Activated T-cell treated with anti-CD3 and anti-CD28 coated beads for 1 hour (primary cell): ENCODE measurements at places on chromosomes 11 and 22.

DNA sequence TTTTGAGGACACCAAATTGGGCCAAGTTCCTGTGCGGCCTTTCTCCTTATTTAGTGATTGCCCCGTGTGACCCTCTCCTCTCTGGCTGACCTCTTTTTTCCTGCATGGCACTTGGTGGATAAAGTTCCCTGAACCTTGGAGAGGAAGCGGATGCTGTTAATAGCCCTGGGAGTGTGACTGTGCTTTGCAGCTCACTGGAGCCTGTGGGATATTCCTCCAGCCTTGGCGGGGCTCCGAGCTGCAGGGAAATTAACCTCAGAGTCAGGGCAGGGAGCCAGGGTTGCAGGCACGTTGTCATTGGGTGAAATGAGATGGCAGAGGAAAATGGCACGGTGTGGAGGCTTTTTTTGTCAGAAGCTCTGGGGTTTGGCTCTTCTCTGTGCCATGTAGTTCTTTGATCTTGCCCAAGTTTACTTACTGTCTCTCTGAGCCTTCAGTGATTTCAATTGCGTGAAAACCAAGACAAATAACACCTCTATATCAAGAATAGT lies 965 bp downstream of the OR9Q1 start:
- DNase-seq, result no peak

DNA sequence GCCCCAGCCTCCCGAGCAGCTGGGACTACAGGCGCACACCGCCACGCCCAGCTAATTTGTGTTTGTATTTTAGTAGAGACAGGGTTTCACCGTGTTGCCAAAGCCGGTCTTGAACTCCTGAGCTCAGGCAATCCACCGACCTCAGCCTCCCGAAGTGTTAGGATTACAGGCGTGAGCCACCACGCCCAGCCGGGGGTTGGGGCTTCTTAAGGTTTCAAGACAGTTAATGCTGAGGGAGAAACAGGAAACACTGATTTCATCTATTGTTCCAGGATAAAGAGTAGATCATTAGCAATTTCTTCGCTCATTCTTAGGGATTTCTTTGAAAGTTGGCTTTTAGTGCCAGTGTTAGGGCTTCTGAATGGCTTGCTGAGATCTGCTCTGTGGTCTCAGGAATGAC lies 21.2 kb upstream of the CLMP start:
- DNase-seq, result no peak

- DNase-seq, result no peak
Measured at GRCh38 chr11:14582793-14583192, 60.8 kb upstream of the PDE3B start.

DNA sequence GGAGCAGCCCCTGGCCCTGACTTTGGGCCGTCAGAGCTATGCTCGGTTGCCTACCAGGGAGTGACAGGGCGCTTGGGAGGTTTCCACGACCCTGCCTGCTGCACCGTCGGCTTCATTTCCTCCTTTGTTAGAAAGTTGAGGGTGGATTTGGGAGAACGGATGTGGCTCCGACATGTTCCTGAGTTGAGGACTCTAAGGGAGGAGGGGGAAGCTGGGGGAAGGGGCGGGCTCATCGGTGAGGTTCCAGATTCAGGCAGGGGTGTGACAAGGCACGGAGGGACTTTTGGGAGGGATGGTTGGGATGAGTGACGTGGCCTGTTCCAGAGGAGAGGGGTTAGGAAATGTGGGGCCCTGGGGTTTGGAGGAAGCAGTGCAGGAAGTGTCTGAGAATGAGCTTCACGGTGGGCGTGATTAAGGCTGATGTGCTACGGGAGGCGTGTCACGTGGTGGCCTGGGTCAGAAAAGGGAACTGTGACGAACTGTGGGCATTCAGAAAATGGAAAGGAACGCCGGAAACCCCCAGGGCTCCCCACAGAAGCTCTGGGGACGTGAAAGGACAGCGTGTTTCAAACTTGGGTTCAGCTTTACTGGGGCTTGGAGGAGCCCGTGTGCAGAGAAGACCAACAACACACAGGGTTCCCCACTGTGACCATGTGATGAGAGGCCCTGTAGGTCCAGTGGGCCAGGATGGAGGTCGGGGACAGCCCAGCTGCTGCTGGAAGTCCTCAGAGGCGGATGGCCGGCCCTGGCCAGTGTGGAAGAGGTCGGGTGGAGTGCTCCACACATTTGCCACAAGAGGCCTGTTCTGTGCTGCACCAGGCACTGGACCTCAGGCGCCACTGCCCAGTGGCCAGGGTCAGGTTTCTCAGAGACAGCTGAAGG lies 2.8 kb downstream of the PARVB start:
- DNase-seq, result peak; percentile 42

- no peak for DNase-seq
Measured at GRCh38 chr22:42688241-42689211, 32.1 kb downstream of the A4GALT start.

- DNase-seq, result peak; percentile 39
Measured at GRCh38 chr11:17351510-17352176, at the start of gene NCR3LG1. TSS of gene NCR3LG1 (plus strand) at chr11:17351800. CDS start at chr11:17351970, 170 bp downstream.

DNA sequence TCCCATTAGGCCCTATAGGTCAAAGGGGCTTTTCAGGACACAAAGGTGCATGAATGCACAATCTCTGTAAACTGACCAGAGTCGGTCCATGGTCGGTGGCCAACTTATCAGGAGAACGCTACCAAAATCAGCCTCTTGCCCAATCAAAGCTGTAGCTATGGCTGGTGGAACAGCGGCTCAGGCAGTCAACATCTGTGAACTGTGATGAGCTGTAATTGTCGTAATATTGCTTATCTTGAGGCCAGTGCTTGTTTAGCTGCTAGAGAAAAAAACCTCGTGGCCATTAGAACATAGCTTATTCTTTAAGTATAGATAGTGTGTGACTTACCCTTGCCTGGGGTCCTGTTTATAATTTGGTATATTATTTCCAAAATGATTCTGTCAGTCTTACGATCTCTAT lies 14.4 kb upstream of the CHST1 start:
- DNase-seq, result no peak

GRCh38 chr11:19924716-19925115 lies 212.1 kb downstream of the NAV2 start:
- no peak for DNase-seq

- no peak for DNase-seq
Measured at GRCh38 chr11:70331901-70332300, 61.4 kb downstream of the PPFIA1 start.

DNA sequence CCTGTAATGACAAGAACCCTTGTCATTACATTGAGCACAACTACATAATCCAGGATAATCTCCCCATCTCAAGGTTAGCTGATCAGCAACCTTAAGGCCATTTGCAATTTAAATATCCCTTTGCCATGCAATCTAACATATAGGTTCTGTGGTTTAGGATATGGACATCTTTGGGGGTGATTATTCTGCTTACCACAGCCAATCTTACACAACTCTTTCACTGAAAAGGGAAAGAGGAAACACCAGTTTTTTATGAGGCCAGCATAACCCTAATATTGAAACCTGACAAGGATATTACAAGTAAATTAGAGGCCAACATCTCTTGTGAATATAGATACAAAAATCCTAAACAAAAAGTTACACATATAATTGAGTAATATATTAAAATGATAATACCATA lies 78.5 kb downstream of the CYP2R1 start:
- DNase-seq, result no peak

DNA sequence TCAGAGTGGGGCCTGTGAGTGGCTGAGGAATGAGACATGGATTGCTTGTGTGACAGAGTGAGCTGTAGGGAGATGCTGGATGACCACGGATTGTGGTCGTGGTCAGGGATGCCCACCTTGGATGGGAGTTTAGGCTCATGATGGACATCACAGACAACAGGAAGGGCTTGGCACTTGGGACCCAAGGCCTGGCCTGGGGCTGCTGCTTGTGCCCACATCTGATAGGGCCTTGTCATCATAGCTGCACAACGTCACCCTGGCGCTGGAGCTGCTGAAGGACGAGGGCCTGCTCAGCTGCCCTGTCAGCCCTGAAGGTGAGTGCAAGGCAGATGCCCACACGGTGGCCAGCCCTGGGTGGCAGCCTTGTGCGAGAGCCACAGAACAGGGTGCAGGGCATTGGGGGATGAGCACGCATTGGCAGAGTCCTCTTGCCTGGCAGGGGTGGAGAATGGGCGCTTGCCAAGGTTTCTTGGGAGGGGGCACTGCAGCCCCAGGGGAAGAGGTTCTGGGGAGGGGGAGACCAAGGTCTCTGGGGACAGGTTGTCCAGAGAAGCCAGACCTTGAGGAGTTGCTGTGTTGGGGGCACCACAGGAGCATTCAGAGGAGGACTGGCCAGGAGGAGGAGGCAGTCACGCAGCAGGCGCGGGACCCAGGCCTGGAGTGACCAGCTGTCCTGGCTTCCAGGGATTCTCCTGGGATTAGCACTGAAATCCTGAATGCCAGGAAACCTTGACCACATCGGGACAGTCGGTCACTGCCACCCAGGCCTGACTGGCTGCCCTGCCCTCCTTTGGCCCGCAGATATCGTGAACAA lies 25.0 kb downstream of the PARVG start:
- no peak for DNase-seq

DNA sequence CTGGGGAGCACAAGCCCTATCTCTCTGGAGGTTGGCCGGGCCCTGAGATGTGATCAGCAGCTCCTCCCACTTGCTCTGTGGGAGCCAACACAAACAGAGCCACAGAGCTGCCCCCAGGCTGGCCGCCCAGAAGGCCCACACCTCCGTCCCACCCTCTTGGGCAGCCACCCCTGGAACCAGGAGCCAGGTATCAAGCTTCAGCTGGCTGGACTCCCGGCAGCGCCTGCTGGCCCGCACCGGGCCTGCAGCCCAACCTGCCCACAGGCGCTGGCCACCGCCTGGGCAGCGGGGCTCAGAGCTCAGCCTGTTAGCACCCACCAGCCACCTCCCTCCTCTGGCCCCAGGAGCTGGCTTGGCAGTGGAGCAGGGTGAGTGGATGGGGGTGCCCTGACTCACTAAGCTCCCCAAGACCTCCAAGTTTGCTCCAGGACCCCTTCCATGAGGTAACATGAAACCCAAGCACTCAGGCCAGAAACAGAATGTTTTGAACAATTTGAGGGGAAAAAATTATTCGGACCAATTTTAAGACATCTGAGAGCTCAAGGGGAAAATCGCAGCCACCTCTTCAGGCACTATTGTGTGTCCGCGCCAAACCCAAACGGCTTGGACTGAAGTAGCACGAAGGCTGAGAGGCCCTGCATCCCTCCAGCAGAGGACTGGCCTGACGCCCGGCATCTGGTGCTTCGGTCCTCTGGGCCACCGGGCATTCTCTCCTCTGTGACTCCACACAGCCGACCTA lies 450.8 kb downstream of the SOX6 start:
- no peak for DNase-seq

- DNase-seq, result no peak
Measured at GRCh38 chr22:43928908-43929307, 5.3 kb downstream of the PNPLA3 start.

GRCh38 chr11:1150769-1151365 lies 6.9 kb upstream of the MUC5AC start:
- no peak for DNase-seq
